Midbrain (tissue), 1 donor: ENCODE measurements at places on chromosomes 16 and 17.
A peak's percentile ranks its signal among the peaks of the same experiment; 100 is the strongest.

DNA sequence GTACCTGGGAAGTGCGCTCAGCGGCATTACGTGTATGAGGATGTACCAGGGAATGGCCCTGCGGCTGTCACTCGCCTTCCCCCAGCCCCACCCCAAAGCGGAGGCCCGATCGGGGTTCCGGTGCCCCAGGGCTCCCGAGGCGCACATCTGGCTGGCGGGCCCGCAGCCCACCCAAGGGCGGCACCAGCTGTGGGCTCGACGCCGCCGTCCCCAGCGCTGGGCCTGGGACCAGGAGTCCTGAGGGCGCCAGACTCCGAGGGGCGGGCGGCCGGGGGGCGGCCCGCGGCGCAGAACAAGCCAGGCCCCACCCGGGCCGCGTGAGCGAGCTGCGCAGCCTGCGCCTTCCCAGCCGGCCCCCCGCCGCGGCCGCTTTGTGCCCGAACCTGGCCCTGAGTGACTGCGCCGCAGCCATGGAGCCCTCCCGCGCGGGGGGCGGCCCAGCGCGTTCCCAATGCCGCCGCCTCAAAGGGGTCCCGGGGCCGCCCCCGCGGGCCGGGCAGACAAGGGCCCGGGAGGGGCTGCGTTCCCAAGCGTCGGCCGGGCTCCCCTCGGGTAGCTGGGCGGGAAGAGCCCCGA, 17.4 kb downstream of the ZNF423 start:
- DNase-seq = no peak

- DNase-seq = no peak
Observed at GRCh38 chr17:43074869-43075268, 49.8 kb downstream of the RND2 start.

DNA sequence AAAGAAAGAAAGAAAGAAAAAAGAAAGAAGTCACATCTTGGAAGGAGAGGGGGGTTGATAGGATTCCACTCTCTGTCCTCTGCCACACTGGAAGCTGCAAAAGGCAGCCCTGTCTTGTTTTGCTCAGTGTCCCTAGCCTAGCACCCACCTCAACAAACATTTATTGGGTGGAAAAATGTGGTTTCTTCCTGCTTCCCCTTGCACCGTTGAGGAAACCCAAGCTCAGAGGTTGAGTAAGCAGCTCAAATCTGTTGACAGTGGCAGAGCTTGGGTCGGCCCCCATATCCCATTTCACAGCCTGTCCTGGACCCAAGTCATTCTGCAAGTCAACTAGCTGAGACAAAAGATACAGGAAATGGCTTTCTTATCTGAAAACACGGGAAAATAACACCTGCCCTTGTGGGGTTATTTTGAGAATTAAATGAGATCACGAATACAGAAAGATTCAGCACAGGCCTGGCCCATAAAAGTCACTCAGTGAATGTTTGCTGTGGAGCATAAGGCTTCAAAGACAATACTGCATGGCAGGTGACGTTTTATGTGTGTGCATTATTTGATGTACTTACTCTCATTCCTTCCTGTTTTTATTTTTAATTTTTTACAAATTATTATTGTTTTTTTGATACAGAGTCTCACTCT, 63.6 kb downstream of the SCNN1B start:
- no peak for DNase-seq

GRCh38 chr17:17700251-17700969, 19.2 kb downstream of the RAI1 start:
- no peak for DNase-seq

- DNase-seq = no peak
Observed at GRCh38 chr16:58280146-58280845, 14.5 kb downstream of the PRSS54 start.

GRCh38 chr17:53227514-53227913, 595.2 kb upstream of the KIF2B start:
- no peak for DNase-seq

GRCh38 chr17:12659500-12659899, 6.2 kb upstream of the MYOCD start:
- no peak for DNase-seq

GRCh38 chr16:80507538-80507937, 33.3 kb upstream of the DYNLRB2 start:
- no peak for DNase-seq

GRCh38 chr17:63751806-63752205, 10.2 kb upstream of the STRADA start:
- no peak for DNase-seq

GRCh38 chr17:32155896-32156295, 13.6 kb downstream of the RHOT1 start:
- no peak for DNase-seq

- DNase-seq = no peak
Observed at GRCh38 chr16:85929259-85929721, 30.3 kb downstream of the IRF8 start.

DNA sequence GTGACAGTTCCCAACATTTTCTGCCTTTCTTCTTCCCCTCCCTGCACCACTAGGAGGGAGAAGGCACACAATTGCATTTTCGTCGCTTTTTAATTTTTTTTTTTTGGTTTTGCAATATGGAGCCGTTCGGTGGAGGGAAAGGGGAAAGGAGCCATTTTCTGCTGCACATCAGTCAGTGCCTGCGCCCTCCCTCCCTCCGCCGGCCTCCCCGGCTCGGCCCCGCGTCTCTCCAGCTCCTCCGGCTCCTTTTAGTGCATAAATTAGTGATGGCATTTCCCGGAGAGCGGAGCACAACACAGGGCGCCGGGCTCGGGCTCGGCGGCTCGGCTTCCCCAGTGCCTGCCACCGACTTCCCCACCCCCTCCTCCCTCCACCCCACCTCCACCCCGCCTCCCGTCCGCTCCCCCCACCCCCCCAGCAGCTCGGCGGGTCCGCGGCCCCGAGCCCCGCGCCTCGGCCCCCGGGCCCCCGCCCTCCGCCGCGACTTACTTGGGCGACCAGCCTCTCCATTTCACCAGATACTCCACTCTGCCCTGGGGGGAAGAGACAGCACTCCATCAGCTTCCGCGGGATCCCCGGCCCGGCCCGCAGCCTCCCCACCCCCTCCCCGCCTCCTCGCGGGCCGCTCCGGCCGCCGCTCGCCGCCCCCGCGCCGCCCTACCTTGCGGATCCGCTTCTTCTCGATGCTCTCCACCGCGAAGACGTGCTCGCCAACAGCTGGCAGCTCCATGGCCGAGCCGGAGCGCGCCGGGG, 542 bp downstream of the CBX4 start:
- peak; percentile 76 for DNase-seq

DNA sequence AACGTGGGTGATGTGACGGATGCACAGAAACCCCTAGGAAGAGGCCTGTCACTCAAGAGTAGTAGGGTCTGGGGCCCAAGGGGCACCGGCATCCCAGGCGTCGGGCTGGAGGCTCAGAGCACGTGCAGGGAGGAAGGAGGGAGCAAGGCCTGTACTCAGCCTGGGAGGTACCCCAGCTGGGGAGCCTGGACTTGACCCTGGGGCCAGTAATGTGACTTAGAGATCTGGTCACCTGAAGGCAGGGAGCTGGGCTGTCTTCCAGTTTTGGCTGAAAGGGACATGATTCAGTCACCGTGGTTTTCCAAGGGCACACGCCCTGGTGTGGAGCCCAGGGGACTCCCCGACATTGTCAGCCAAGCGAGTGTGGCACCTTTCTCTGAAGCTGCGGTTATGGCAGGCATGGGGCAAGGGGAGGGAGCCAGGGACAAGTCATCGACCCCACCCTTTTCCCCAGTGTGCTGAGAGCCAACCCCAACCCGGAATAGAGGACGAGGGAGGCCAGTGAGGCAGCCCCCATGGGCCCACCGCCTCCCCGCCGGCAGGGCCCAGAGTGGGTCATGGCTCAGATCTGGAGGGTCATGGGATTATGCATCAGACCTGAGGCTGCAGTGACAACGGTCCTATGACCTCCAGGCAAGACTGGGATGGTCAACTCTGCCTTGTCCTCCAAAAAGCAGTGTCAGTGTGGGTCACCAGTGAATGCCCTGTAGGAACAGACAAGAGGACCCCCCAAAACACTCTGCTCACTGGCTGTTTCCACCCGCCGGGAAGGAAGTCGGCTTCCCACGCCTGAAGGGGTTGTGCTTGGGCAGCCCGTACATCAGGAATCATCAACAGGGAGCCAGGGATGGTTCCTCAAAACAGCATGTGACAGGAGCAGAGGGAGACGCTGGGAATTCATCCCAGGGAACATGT, 41.9 kb downstream of the MEAK7 start:
- DNase-seq = no peak

GRCh38 chr16:88482630-88483391, 29.7 kb downstream of the ZFPM1 start:
- DNase-seq = no peak

DNA sequence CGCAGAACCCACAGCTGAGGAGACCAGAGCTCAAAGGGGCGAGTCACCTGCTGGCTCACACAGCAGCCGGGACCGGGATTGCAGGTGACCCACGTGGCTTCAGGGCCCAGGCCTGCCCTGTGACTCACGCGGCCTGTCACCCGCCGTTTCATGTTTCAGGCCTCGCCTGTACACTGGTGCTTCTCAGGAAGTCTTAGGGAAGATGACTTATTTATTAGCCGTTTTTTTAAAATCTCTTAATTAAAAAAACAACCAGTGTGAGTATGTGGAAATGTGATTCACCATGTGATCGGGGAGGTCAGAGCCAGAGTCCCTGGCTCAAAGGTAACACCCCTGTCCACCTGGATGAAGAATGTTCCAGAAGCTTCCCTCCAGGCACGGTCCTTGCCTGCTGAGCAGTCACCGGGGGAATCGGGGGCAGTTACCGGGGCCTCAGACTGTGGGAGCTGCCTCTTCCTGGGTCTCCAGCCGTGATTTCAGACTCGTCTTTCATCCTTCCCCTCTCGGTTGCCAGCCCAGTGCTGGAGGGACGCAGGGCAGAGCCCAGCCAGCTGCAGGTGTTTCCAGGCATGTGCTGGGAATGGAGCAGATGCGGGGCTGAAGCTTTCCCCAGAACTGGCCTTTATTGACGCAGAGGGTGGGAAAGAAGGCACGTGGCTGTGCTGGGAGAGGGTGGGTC, 49.3 kb downstream of the CMIP start:
- DNase-seq = no peak

DNA sequence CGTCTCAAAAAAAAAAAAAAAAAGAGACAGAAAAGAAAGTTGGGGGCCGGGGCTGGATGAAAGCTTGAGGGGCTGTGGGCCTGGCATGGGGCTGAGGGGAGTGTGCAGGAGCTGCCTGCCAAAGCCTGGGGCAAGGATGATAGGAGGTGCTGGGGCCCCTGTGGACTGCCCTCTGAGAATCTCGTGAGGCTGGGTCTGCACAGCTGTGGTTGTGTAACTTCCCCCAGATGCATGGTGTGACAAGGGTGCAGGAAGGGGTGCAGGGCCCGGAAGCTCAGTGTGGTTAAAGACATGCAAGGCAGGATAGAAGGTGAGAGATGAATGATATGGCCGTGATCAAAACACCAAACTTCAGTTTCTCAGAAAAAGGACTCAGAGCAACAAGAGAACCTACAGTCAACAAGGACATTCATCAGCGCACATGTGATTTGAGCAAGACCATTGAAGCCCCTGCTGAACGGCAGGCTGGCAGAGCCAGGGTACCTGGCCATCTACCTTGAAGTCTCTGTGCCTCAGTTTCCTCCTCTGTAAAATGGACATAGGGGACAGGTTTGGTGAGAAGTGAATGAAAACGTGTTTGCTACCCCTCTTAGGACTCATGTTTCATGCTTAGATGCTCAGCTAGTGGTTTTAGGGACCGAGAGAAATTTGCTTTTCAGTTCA, 9.6 kb downstream of the IL32 start:
- no peak for DNase-seq

- DNase-seq = no peak
Observed at GRCh38 chr16:19753815-19754643, 36.0 kb downstream of the IQCK start.

DNA sequence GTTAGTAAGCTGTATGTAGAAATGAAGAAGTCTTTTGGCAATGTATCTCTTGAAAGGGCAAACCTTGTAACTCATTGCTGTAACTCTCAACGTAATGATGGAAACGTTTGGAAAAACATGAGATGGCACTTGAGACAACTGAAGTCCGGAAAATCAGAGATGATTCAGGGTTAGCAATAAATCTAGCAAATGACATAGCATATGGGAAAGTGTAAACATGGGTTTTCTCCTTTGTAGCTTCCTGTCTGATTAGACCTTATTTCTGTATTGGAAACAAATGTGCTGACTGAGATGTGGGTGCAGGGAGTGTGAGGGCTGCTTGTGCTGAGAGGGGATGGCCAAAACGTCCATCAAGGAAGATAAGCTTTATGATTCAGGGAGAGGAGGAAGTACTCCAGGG, 110.7 kb upstream of the FAM20A start:
- DNase-seq = no peak

GRCh38 chr16:4414187-4414917, 2.0 kb downstream of the CORO7 start:
- DNase-seq = no peak

DNA sequence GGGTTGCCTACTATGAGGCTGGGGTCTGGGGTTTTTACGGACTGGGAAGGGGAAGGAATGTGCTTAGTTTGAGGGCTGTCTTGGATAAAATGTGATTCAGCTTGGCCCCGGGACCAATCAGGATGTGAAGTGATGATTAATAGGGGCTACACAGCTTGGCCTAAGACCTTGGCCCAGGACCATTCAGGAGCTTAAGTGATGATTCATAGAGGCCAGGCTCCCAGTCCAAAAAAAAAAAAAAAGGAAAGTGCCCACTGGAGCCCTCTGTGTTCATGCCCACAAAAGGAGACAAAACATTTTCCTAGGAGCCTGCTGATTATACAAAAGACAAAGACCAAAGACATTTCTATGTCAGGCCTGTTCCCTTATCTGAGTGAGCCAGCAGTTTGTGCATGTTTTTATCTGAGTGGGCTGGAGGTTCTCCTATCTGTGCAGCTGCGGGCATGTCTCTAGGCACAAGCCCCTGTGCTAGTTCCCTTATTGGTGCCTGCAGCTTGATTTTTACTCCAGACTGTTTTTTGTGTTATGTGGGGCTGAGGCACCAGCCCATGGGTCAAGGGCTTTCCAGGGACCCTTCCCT, 898.2 kb upstream of the GOT2 start:
- no peak for DNase-seq

DNA sequence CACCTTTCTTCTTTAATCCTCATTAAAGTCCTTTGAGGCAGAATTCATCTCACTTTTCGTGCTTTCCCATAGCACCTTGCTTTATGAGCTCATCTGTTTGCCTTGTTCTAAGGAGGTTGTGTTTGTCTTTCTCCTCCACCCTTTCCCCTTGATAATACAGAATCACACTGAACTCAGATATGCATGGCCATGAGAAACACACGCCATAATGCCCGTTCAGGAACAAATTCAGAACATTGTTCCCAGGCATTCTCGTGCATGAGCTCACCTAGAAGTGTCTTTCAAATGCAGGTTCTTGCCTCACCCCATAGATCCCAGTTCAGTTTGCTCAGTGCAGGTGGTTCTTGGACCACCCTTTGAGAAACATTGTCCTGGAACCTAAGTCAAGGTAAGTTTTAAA, 71.1 kb downstream of the TMEM114 start:
- no peak for DNase-seq

- no peak for DNase-seq
Observed at GRCh38 chr16:50275428-50276325, 9.3 kb downstream of the ADCY7 start.
